ENCODE measurements at places on chromosomes 3 and 15.

DNA sequence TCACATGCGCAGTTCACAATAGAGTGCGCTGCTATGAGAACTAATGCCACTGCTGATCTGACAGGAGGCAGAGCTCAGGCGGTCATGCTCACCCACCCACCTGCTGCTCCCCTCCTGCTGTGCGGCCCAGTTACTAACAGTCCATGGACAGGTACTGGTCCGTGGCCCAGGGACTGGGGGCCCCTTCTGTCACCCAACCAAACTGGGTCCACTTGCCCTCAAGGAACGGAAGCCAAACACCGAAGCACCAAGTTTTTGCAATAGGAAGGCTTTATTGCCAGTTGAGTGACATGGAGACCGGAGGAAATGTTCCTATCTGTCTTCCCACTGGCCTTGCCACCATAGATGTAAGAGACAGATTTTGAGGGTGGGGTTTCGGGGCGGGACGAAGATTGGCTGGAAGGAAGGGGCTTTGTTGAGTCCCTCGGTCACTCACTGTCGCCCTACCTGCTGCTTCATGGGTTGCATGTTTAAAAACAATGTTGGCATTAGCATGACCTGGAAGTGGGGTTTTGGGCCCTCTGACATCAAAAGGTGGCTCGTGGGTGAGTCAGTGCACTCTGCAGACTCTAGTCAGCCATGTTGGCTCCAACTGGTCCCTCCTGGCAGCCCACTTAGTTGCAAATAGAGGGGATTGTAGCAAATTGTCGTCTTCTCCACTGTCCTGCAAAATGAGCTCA lies 141.0 kb downstream of the TJP1 start:
- no peak for DNase-seq

DNA sequence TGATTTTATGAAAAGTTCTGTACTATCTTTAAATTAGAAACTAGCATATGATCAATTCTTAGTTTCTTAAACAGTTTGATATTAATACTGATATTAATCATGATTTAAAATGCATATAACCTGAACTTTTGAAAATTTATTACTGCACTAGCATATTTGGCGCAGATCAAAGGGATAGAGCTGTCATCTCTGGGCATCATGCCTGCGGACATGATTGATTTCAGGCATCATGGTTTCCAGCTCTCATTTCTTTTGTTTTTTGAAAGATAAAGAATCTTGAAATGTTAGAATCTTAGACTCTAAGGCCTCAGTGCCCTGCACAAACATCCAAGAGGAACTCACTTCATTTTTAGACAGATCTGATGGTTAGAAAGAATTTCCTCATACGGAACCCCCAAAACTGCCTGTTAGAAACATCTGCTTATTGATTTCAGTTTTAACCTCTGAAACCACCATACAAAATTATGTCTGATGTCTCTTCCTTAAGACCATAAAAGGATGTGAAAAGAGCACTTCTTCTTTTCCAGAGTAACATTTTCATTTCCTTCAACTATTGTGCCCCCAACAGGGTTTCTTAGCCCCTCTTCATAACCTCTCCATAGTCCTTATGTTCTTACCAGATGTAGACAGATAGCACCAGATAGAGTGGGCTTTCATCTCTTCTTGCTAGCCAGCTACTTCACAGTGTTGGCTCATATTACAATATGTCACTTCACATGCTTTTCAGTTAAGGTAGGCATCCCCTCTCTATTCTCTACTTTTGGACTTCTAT lies 110.8 kb downstream of the BBX start:
- DNase-seq: no peak

- DNase-seq: no peak
Observed at GRCh38 chr3:66404197-66404596, 96.6 kb downstream of the LRIG1 start.

DNA sequence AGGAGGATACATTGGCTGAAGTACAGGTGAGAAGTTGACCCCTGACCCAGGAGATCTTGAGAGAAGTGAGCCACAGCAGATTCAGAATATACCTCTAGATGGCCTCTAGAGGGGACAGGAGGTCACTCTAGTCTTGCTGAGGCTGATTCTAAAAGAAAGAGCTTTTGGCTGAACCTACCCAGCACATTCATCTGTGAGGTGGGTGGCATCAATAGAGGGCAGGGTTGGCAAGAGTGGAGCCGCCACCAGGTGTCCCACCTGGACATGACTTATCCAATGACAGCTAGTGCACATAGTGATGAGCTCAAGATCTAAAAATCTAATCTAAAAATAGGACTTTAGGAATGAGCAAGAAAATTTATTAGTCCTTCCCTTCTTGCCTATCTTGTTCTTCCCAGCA lies 51.6 kb downstream of the CYP19A1 start:
- no peak for DNase-seq

DNA sequence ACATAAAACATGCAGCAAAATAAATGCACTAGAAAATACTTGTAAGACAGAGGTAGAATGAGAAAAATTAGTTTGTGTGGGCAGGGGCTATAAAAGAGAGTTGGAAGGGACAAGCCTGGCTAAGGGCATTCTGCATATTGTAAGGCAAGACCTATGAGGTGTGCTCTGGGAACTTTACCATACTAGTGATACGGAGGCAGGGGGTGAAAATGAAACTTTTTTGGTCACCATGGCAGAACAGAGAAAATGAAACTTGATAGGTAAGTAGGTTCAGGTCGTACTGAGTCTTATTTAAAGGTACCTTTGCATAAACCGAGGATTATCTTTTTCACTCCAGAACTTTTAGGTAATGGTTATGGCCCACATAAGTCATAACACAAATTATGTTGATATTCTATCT lies 74.7 kb upstream of the ACKR4 start:
- DNase-seq: no peak

DNA sequence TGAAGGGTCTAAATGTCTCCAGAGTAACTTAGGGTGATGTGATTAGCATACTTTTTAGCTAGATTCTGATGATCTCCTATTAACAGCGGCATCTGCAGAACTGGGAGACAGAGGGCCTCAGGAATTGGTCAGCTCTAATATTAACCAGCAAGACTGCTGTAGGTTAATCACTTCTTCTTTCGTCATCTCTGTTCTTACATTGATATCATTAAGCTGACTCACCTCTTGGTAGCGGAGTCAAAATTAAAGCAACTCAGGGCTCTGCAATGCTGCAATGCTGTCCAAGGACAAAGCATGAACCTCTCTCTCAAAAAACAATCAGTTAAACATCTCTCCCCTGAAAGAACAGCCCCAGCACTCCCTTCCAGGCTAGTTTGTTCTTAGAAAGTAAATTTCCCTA lies 57.5 kb upstream of the TRA2B start:
- no peak for DNase-seq

GRCh38 chr3:11495948-11496557 lies 147.7 kb downstream of the VGLL4 start:
- DNase-seq: no peak

- DNase-seq: peak; percentile 52
Observed at GRCh38 chr3:5187920-5188418, 462 bp downstream of the EDEM1 start.

- no peak for DNase-seq
Observed at GRCh38 chr15:45441686-45442085, 63.3 kb upstream of the GATM start.

- DNase-seq: no peak
Observed at GRCh38 chr15:69819371-69819770, 278.3 kb downstream of the TLE3 start.

DNA sequence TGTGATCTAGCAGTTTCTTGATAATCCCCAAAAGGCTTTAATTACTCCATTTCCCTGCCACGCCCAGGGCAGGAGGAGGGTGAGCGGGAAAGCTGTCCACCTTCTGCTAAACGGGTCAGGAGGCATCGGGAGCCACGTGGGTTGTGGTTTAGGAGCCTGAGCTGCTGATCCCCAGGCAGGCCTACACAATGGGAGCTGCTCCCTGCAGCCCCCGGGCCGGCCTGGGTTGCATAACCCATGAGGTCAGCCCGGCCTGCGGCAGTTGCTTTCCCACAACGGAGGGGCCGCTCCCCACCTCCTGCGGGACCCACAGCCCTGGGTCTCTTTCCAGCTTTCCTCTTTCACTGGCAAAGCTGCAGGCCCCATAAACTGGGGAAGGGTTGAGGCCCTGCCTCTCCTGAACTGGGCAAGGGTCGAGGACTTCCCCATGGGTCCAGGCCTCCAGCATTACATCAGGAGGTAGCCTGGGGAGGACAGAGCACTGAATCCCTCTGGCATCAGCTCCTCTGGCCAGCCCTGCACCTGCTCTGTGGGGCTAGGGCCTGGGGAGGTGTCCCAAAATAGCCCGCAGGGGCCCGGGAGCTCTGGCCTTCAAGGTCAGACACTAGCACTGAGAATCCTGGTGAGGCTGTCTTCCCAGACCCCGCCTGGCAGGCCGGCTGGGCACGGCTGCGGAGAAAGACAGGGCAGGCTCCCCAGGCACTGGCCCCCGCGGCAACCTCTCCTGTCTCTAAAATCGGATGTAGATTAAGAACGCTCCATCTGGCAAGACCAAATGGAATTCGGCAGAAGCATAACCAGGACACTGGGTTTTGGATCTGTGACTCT lies 47.3 kb downstream of the ZDHHC19 start:
- no peak for DNase-seq

- DNase-seq: no peak
Observed at GRCh38 chr15:89625716-89626115, 29.6 kb downstream of the KIF7 start.

DNA sequence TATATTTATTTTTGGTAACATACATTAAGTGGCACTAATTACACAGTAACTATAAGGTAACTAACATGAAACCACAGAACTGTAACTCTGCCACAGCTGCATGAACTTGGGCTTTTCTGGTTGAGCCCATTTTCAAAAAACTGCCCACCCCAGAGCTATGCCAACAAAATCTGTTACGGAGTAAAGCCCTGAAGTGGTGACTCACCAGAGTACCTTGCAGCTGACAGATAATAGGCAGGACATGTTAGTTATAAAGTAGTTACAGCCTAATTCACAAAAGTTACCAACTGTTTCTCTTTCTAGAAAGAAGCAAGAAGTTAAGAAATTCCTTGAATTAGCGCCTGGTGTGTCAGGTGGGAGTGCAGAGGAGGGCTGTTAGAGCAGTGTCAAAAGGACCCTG lies 1.5 kb upstream of the GPX1 start:
- no peak for DNase-seq

DNA sequence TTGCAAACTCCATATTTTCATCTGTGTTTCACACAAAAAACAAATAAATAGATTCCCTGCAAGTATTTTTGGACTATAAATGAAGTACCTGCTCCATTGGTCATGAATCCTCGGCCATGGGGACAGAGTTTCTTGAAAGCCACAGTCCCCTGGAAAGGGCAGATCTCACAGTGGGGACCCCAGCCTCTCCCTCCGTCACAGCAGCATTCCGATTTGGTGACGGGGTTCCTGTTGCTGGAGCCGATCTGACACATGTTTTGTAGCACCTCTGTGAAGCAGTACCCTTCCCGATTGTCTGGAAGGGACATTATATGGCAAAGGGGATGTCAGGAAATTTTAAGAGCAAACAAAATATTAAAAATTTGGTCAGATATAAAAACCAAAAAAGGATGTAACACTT lies 96.2 kb downstream of the DUT start:
- DNase-seq: no peak

DNA sequence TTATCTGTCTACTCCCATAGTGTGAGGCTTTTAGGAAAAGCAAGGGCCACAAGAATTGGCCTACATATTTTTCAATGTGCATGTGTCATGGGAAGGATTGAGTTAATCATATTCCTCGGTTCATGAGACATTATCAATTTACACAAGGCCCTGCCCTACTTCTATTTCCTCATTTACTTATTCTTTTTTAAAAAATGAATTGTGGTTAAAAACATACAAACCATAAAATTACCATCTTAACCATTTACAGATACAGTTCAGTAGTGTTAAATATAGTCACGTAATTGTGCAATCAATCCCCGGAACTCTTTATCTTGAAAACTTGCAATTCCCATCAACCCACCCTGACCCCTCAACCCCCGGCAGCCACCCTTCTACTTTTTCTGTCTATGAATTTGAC lies 284.0 kb upstream of the GADL1 start:
- no peak for DNase-seq

GRCh38 chr3:25748189-25748588 lies 35.1 kb downstream of the NGLY1 start:
- no peak for DNase-seq

Measured in stimulated activated CD4-positive, alpha-beta T cell treated with anti-CD3 and anti-CD28 coated beads, Interleukin-2, amount 100 ng/mL, for 24 hours (primary cell).